ENCODE measurements at places on chromosomes 3 and 15. TPM values are rescaled to one million over a fixed set of nuclear protein-coding genes. Genes with fewer than 3 reads are reported as not detected.

- DNase-seq, result peak; percentile 33
Measured at GRCh38 chr3:165854696-165855095, 17.5 kb upstream of the BCHE start.

DNA sequence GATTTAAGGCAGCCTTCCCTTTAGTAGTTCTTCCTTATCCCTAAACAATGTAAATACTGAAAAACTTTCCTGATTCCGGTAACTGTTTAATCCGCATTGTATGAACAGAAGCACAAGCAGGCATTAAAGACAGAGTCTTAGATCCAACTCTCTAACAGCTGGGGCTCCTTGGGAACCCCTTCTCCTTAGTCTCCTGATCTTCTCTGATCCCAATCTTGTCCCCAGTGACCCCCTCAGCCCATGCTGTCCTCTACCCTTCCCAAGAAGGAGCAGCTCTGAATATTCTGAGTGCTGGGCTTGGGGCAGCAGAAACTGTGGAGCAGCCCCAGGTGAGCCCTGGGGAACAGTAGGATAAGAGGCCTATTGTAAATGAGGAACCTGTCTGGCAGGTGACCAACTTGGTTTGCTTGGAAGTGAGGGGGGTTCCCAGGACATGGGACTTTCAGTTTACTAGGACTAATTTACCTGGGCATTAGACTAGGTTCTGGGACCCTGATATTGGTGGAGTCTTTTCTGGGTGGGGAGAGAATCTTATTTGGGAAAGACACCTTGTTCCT is 13.0 kb upstream of the SLC30A4 start:
- no peak for DNase-seq

- DNase-seq, result no peak
Measured at GRCh38 chr3:38835939-38836338, 19.9 kb upstream of the SCN10A start.

DNA sequence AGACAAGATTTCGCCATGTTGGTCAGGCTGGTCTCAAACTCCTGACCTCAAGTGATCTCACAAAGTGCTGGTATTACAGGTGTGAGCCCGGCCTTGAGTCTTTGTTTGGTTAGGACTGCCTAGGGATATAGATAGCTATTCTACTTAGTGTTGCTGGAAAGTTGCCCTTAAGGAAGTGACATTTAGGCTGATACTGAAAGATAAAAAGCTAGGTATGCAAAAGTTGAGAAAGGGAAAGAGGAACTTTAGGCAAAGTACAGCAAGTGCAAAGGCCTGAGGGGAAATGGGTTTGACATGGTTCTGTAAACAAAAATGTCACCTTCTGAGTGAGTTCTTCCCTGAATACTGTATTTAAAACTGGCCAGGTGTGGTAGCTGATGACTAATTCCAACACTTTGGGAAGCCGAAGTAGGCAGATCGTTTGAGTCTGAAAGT is 111.5 kb downstream of the ZNF609 start:
- peak; percentile 50 for DNase-seq

SEMA3B gene
- total RNA-seq, result 1.2 TPM

DNA sequence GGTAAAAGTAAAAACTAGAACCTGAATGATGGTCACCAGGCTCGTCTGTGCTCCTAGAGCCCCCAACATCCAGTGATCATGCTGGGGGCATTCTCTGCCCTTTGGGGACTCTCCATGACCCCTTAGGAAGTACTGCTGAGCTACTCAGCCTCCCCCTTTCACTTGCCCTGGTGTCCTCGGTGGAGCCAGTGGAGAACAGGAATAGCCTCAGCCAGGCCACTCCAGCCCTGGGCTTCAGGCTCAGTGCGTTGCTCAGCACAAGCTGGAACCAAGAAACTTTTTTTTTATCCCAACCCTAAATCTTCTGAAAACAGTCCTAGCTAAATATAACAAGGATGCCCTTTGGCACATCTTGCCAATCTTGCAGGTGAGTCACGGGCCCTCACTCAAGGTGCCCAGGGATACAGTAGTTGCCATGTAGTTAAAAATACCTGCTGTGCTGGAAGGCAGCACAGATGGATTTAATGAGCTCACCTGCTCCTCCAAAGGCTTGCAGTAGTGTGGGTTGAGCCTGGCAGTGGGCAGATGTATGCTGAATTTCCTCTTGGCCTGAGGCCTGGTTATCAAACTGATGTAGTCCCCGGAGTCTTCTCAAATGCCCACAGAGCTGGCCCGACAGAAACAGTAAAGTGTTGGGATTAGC is 46.9 kb upstream of the TMEM158 start:
- no peak for DNase-seq
